Inflammatory macrophage (primary cell): ENCODE measurements at places on chromosomes 12 and 14.

- DNase-seq: peak; percentile 17
These were observed 1.2 kb downstream of the PPP1R12A start for GRCh38 chr12:79933532-79934264.

DNA sequence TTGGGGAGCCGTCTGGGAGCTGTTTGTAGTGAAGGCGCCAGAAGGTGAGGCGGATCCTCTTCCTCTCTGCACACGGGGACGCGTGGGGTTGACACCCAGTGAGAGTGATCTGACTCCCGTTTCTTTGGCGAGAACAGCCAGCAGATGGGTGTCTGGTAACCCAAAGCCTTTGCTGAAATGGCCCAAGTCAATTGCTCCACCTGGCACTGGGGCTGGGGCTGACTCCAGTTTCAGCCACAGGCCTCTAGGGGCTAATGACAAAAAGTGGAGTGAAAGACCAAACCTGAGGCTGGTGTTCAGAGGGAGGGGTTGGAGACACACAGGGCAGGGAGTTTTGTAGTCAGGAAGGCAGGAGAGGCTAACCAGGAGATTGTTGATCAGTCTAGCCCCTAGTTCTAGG lies 87.0 kb downstream of the FRMD6 start:
- DNase-seq: no peak

GRCh38 chr12:42094277-42094676 lies 50.4 kb downstream of the GXYLT1 start:
- DNase-seq: peak; percentile 13

- DNase-seq: no peak
These were observed 1.9 kb downstream of the MYL6B start for GRCh38 chr12:56154246-56154771.

DNA sequence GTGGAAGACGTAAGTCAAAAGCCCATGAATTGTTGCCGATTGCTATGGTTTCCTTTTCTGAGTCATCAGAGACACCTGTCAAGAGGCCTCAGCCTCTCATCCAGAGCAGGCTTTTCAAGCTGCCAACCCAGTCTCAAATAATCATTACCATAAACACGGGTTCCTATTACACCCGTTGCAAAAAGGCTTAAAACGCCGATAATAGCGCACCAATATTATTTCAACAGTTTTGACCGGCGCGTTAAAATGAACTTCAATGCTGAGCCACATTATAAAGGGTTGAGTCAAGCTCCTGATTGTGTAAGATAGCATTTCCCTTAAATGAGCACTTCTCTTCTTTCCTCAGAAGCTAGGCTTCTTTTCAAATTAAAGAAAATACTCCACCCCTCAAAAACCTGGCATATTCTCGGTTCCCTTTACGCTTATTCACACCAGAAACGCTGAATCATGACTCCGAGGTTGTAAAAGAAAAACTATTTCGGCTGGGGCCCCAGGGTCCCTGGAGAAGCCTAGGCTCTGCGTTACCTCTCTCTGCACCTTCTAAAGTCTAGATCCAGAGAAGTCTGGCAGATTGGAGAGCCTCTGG lies 1.4 kb downstream of the TMTC1 start:
- peak; percentile 58 for DNase-seq

DNA sequence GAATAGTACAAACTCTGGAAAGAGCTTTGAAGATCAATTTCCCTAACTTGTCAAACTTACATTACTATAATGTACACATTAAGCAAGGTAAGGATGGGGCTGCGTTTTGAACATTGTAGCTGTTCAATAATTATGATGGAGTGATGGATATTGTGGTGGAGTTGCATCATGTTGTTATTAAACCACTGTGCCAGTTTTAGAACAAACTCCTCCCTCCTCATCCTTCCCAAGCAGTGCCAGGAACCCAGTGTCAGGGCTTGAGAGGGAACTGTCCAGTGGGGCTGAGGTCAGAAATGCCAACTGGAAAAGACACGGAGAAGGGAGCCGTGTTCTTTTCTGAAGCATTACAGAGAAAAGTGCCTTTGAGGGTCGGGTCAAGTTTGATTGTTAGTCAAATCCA lies 31.9 kb upstream of the PAPOLA start:
- no peak for DNase-seq

DNA sequence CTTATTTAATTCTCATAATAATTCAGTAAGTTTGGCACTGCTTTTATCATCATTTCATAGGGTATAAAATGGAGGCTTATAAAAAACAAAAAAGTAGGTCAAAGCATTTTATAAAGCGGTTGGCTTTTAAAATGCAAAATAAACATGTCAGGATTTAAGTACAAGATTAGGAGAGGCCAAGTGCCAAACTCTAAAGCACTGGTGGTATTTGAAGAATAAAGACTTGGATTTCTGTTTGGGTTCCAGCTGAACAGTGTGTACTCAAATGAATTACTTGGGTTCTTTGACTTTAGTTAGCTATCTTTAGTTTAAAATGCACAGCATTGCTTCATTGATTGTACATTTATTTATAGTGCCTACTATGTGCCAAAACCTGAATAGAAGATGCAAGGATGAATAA lies 966.6 kb upstream of the SEL1L start:
- DNase-seq: no peak

DNA sequence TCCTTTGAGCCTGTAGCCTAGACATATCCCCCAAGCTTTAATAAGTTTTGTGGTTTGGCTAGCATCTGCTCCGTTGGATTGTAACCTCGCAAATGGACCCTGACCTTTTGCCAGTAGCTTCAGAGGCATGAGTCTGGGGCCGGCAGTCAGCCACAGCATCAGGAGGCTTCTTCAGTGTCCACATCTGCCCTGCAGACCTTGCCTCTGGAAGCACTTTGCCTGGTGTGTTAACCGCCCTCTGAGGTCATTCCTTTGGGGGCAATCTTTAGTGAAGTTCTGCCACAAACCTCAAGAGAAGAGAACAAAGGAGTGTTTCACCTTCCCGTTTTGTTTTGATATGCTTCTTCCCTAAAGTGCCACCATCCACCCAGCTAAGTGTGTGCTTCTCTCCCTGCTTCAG lies 71.4 kb downstream of the GNS start:
- DNase-seq: no peak

DNA sequence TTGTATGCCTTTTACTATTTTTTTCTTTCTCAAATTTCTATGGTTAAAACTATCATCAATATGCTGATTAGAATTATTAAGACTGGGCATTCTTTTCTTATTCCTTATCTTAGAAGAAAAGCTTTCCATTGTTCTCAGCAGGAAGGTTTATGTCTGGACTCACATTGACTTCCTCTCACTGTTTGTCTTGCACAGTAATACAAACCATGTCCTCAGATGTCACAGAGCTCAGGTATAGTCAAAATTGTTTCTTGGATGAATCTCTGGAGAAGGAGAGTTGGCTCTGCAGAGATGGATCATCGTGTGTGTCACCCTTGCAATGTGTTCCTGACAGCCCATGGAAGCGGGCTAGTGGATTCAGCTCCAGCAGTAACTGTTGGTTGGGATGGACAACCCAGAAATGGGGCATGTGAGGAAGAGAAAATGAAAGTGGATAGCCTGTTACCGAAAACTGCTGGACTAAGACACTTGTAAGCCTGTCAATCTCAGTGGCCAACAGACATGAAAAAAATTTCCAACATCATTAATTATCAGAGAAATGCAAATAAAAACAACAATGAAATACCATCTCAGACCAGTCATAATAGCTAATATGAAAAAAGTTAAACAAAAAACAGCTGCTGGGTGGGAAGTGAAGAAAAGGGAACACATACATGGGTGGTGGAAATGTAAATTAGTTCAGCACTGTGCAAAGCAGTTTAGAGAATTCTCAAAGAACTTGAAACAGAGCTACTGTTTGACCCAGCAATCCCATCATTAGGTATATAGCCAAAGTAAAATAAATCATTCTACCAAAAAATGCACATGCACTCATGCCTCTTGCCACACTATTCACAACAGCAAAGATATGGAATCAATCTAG lies 967.8 kb downstream of the TMEM121 start:
- DNase-seq: peak; percentile 30

GRCh38 chr14:21251215-21251614 lies 18.0 kb downstream of the HNRNPC start:
- DNase-seq: no peak

GRCh38 chr14:101000711-101001250 lies 97.3 kb upstream of the RTL1 start:
- DNase-seq: no peak

GRCh38 chr14:49999146-49999761 lies 106.4 kb downstream of the ARF6 start:
- DNase-seq: peak; percentile 85

DNA sequence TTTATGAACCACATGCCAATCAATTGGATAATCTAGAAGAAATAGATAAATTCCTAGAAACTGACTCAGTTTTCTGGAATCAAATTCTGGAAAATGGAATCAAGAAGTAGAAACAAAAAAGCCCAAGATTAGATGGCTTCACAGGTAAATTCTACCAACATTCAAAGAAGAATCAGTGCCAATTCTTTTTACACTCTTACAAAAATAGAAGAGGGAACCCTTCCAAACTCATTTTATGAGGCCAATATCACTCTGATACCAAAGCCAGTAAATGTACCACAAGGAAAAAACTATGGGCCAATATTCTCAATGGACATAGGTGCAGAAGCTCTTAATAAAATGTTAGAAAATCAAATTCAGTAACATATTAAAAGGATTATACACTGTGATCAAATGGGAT lies 35.7 kb upstream of the MYRFL start:
- no peak for DNase-seq

GRCh38 chr14:63345826-63346225 lies 27.1 kb upstream of the GPHB5 start:
- DNase-seq: no peak

DNA sequence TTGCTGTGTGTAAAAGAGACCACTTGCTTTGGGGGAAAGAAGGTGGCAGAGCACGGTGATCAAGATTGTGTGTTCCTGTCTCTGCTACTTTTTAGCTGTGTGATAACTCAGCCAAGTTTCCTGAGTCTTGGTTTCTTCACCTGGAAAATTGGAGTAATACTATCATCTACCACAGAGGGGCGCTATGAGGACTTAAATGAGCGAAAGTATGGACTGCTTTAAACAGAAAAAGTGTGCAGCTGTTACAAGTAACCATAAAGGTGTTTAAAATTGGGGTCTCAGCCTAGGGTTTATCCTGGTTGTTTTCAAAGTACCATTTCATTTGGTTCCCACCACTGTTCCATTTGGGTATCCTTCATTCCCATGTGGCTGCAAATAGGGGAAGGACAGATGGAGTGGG lies 65.9 kb upstream of the WSCD2 start:
- DNase-seq: peak; percentile 34

GRCh38 chr12:4375449-4375848 lies 4.1 kb downstream of the FGF23 start:
- no peak for DNase-seq

GRCh38 chr12:4483885-4484823 lies 38.5 kb upstream of the FGF6 start:
- peak; percentile 34 for DNase-seq

GRCh38 chr12:21987755-21988154 lies 46.5 kb upstream of the ABCC9 start:
- no peak for DNase-seq

DNA sequence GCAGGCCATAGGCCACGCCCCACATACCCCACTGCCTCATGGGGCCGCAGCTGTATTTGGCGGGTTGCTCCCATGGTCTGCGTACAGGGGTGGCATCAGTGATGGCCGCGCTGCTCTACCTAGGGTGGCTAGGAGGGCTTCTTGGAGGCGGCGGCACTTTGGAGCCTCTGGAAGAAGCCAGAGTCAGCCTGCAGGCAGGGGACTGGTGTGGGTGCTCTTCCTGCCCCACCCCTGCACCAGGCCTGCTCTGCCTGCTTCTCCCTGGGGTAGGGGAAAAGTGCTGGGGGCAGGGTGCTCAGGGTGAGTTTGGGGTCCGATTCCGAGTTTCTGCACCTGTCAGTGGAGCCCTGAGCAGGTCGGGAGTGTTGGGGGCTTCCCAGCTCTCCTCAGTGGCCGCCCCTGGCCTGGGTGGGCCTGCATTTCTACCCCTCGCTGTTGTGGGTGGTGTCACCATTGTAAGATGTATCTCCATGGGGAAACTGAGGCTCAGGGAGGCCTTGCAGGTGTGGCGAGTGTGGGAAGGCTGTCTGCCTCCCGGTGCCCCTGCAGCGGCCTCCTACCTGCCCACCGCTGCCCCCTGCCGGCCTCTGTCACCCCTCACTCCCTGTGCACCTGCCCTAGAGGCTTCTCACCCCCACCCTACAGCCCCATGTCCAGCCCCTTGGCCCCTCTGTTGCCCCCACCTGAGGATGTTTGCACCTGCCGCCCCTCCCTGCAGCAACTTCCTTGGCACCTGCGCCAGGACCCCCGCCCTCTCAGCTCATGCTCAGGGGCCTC lies 5.5 kb downstream of the CEP170B start:
- DNase-seq: peak; percentile 15

GRCh38 chr12:115646210-115646609 lies 631.3 kb downstream of the MED13L start:
- DNase-seq: no peak

- no peak for DNase-seq
These were observed 104.7 kb downstream of the VEZT start for GRCh38 chr12:95322326-95322725.

GRCh38 chr14:31229638-31230572 lies 22.3 kb upstream of the HECTD1 start:
- peak; percentile 97 for DNase-seq

DNA sequence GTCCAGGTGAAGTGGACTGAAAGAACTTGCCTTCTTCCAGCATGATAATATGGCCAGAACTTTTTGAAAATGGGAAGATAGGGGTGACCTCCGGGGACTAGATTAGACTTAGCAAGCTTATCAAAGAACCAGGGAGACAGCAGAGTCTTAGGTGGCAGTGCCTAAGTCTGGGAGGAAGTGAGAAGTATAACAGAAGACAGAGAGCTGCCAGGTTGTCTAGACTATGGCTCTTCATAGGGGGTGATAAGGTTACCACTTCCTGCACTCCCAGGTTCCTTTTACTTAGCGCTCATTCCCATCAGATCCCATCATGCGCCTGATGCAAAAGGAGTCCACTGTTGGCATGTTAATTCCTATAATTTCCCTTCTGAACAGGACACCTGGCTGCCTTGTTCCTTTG lies 69.9 kb downstream of the PLXNC1 start:
- DNase-seq: no peak

DNA sequence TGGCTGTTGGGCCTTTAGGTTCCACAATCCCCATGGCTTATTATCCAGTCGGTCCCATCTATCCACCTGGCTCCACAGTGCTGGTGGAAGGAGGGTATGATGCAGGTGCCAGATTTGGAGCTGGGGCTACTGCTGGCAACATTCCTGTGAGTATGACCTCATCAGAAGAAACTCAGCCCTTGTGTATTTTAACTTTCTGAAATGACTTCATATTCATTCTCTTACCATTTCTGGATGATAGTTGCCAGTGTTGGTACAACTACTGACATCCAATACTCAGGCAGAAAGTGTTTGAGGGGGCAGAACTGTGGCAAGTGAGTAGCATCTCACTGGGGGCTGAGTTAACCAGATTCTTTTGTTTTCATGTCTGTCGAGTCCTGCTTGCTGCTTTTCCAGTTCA lies 2.3 kb downstream of the DAZAP2 start:
- DNase-seq: no peak
